ENCODE measurements at places on chromosomes 5 and 9.

- peak; percentile 72 for DNase-seq
Observed at GRCh38 chr5:61817472-61818326, 485.6 kb downstream of the ZSWIM6 start.

DNA sequence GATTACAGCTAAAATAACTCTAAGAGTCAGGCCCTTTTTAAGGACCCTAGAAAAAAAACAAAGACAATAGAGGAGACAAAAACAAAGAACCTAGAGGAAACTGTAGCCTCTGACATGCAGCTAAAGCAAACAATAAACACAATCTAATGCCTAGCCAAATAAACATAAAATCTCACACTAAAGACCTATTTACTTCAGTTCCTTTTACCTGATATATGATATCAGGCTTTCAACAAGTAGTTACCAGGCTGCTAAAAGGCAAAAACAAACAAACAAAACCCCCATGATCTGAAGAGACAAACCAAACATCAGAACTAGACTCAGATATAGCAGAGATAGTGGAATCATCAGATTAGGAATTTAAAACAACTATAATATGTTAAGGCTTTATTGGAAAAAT lies 226.5 kb upstream of the POU5F2 start:
- no peak for DNase-seq

- no peak for DNase-seq
Observed at GRCh38 chr5:57174128-57174889, 450 bp downstream of the GPBP1 start.

- no peak for DNase-seq
Observed at GRCh38 chr5:10546186-10546585, 17.7 kb upstream of the ANKRD33B start.

DNA sequence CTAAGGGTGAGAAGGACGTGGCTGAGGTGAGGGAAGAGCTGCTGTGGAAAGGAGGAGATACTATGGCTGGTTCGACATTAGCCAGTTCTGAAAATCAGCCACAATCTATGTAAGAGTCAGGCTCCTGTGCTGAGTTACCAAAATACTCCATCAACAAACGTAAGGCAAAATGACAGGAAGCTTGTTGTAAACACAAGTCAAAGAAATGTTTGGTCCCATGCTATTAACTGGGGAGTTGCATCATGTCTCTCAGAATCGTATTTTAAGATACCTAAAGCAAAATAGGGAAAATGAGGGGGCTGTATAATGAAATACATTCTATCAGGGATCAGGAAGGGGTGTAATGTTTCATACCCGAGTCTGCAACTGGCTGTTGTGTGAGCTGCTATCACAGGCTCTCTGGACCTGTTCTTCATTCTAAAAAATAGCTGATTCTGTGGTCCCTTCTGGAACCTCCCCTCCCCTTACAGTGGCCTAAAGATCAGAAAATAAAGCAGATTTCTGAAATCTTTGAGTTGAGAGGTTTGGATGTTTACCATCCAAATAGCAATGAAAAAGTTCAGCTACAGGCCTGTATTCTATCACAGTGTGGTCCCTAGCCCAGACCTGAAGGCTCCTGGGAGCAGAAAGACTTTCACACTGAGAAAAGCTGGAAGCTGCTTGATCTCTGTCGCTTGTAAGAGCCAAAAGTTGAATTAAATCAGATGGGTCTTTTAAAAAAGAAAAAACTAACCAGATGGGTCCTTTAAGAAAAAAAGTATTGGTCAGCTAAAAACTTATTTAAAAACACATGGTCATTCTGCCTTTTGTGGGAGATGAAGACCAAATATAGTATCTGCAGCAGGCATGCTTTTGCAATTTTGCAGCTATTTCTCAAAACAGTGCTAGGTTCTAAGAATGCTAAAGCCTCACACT lies 97.8 kb upstream of the SMC5 start:
- no peak for DNase-seq

- no peak for DNase-seq
Observed at GRCh38 chr9:26301659-26302058, 590.9 kb downstream of the CAAP1 start.
